ENCODE measurements at places on chromosomes 7 and 10.

- DNase-seq: peak; percentile 92
Observed at GRCh38 chr10:33237736-33238624, 96.5 kb downstream of the NRP1 start.

DNA sequence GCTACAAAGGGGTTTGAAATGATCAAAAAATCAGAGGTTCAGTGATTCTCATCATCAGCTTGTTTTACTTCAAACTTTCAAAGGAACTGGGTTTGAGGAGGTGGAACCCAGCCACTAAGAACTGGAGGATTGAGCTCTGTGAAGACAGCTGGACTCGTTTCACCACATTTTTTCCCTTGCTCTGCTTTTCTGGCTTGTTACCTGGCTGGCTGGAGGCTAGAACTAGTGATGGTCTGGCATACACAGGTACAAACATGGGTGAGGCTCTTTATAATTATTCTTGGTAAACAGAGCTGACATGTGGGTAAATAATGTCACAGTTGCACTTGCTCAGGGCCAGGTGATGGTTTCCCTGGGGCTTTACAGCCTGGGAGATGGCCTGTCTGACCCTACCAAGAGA lies 352.5 kb downstream of the FGFR2 start:
- DNase-seq: no peak

GRCh38 chr7:4277936-4278335 lies 404.2 kb upstream of the FOXK1 start:
- no peak for DNase-seq

GRCh38 chr7:786472-787255 lies 45.6 kb upstream of the SUN1 start:
- peak; percentile 89 for DNase-seq

DNA sequence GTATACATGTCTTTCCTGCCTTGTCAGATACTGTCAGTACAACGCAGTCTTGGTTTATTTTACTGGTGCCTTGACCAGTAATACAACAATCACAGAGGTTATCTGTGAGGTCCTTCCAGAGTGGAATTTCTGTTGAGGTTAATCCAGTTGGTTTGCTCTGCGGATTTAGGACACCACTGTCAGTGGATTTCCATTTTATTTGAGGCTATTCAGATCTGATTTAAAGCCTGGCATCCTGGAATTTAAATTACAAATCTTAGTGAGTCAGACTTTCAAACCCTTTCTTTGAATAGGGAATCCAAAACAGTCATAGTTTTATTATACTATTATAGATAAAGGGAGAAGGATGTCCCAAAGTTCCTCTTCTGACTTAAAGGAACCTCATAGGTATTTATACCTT lies 40.5 kb downstream of the ANLN start:
- no peak for DNase-seq

DNA sequence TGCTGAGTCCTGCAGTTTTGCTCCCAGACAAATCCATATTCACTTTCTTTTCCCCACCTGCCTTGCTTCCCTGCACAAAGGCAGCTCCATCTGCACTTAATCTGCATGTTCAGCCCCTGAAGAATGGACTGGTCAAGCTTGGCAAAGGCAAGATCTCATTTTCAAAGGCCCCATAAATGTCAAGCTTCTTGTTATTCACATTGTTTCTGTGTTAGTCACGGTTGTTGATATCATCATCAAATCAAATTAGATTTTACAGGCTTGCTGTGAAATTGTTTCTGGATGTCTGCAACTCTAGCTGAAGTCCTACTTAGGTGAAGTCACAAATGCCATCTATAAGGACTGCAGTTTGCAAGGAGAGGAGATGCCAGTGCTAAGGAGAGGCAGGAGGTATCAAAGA lies 91.0 kb downstream of the GPAM start:
- no peak for DNase-seq

Measured in AG08395 (cell line).